ENCODE measurements at places on chromosomes 3 and 15.

- no peak for DNase-seq
These were observed 8.8 kb downstream of the RPL39L start for GRCh38 chr3:187130346-187131066.

DNA sequence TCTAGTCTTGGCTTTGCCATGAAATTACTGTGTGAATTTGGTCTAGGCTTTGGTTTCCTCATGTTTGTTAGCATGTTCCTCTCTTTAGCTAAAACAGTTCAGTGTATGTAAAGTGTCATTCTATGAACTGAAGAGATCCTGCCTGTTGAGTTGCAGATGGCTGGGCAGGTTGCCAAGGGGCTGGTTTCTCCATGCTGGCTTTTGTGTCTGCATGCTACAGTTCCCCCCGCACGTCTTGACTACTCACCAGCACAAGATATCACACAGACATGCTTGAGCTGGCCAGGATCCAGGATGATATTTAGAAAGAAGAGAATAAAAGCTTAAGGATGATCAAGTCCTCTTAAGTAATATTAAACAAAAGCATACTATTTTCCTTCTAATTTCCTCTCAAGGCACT is 90.2 kb downstream of the CERS3 start:
- DNase-seq = no peak

GRCh38 chr3:131361464-131362421 is 19.8 kb upstream of the NUDT16 start:
- peak; percentile 98 for DNase-seq

- no peak for DNase-seq
These were observed 39.2 kb upstream of the AGBL1 start for GRCh38 chr15:86040356-86041033.

- no peak for DNase-seq
These were observed 14.5 kb downstream of the EFCAB12 start for GRCh38 chr3:129413687-129414506.

- no peak for DNase-seq
These were observed 37.0 kb upstream of the CPOX start for GRCh38 chr3:98630416-98630815.

- DNase-seq = peak; percentile 28
These were observed 45.0 kb downstream of the IQSEC1 start for GRCh38 chr3:13028010-13028821.

GRCh38 chr3:129557548-129557894 is 14.5 kb downstream of the H1-8 start:
- no peak for DNase-seq

DNA sequence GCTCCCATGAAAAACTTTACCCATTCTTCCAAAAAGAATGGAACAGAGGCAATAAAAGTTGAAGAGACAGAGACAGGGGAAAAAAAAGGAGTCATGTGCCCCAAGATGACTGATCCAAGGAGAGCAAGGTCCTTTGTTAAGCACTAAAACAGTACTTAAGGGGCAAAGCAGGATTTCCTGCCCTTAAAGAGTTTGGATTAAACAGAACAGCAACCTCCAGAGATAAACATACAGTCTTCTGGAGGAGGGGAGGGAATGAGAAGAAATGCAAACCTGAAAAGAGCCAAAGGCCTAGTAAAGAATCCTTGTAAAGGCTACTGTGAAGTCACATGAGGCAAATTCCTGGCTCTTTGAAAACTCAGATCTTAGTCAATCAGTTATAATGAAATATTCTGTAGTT is 38.2 kb downstream of the SHQ1 start:
- DNase-seq = peak; percentile 14

DNA sequence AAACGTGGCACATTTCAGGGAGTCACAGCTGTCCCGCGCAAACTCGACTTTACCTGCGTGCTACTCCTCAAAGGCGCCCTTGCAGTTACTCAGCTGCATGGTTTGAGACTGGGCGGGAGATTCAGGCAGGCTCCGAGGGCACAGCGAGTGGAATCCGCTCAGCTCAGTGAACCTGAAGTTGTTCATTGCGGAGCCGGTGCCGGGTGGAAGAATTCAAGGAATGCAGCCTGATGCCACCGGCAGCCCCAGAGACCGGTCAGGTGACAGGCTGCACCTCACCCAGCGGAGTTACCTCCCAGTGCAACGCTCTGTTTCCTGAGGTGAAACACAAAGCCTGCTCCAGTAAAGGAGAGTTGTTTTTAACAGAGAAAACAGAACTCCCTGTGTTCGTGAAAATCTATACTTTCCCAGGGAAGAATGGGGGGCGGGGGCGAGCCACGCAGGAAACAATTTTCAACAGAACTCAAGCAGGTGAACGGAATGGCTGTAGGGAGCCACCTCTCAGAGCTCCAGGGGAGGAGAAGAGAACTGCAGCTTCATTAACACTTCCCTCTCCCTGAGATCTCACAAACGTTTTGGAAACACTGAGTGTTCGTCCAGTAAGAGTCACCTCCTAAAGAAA is 3.8 kb downstream of the VEPH1 start:
- peak; percentile 92 for DNase-seq

- DNase-seq = no peak
These were observed 417.0 kb upstream of the TPM1 start for GRCh38 chr15:62625429-62626033.

- no peak for DNase-seq
These were observed 563.0 kb downstream of the SI start for GRCh38 chr3:164515256-164515655.

- DNase-seq = no peak
These were observed 40.8 kb upstream of the LRTM1 start for GRCh38 chr3:54968546-54969172.

GRCh38 chr3:49454458-49454857 is 15.6 kb upstream of the DAG1 start:
- peak; percentile 87 for DNase-seq

DNA sequence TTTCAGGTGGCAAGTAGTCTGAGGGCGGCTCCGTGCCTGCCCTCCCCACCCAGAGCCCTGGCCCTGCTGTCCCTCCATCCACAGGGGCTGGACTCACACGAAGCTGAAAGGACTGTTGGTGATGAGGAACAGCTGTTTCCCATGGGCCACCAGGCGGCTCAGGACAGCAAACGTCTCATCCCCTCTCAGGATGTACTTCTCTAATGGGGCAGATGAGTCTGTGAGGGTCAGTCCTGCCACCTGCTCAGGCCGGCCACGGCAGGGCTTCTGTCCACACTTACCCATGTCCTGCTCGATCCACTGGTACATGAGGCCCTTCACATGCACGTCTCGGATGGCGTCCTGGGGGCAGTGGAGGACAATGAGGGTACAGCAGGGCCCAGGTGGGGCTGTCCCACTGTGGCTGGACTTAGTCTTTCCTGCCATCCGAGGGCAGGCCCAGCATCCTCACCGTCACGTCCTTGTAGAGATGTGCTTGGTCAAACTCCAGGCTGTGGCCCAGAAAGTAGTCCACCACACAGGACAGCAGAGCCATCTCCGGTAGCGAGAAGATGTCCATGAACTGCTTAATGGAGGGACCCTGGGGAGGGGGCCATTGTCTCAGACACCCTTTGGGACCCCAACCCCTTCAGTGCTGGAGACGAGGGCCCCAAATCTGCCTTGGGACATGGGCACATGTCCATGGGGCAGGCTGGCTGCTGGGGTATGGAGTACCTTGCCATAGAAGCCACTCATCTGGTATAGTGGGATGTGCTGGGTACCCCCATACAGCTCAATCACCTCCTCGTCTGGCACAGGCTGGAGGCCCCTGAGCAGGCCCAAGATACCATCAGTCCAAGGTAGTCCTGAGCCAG is 5.7 kb downstream of the NT5DC2 start:
- no peak for DNase-seq

GRCh38 chr3:151483961-151484520 is 23.2 kb upstream of the IGSF10 start:
- DNase-seq = peak; percentile 68

GRCh38 chr3:42693530-42693930 is 8.2 kb downstream of the KLHL40 start:
- DNase-seq = no peak

GRCh38 chr3:1355691-1356090 is 262.9 kb downstream of the CNTN6 start:
- no peak for DNase-seq

DNA sequence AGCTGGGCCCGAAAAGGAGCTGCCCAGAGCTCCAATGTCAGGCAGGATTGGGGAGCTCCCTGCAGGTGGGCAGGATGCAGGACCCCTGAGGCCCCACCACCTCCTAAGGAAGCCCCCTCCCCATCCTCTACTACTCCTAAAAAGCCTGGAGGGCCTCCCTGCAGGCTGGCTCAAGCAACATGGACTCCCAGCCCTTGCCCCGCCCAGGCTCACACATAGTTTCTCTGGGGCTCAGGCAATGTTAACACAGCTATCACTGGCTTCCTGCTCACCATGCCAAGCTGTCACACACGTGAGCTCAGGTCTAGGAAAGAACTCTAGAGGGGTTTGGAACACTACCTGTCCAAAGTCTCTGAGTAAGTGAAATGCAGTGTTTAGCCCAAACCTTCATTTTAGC is 65.4 kb upstream of the ZNF148 start:
- DNase-seq = no peak

GRCh38 chr3:71636482-71636881 is 53.0 kb upstream of the FOXP1 start:
- no peak for DNase-seq

GRCh38 chr3:43106293-43106628 is 382 bp upstream of the POMGNT2 start:
- no peak for DNase-seq

DNA sequence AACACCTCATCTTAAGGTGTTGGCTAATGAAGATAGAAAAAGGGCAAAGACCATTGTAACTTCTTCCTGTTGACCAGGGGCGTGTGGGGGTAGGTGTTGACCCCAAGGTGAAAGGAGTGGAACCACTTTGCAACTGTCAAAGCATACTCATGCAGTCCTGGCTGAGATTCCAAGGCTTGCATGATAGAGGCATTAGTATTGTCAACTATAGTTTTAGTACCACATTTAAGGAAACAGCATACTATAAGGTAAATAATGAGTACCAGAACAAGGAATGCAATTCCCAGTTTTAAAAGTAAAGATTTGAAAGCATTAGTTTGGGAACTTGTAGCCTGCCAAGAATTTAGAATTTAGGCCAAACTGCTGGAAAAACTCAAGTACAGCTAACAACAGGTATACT is 27.8 kb upstream of the ADGRG7 start:
- no peak for DNase-seq

DNA sequence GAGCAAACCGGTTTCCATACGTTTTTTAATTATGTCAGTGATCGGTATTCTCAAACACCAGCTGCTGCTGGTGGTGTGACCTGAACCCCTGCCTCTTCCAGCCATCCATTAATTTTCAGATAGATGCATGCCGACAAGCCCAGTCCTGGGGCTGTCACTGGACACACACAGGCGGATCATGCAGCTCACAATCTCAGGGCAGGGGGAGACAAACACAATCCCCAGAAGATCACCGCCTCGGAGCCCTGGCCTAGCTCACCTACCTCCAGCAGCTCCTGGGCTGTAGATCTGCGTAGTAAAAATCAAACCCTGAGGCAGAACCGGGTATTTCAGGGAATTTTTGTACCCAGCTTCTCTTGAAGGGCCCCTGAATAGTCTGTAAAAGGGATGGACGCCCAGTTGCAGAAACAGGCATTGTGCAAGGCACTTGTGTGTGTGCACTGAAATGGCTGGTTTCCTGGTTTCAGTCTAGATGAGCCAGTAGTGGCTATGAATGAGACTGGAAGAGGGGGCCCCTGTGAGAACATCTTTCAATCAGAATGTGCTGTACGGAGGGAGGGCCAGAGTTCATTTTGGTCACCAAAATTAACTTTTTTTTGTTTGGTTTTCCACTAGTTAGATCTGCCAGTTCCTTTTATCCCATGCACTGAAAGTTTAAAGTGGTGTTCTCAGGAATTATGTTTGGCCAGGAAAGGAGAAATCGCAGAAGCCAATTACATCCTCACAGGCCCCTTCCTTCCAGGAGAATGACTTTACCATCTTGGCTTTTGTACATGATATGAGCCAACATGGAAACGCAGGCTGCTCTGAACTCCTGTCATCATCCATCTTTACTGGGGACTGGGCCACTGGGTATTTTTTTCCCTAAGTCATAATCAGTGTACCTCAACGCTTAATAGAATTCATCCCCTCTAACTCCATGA is 55.0 kb upstream of the RPL32 start:
- DNase-seq = peak; percentile 44

DNA sequence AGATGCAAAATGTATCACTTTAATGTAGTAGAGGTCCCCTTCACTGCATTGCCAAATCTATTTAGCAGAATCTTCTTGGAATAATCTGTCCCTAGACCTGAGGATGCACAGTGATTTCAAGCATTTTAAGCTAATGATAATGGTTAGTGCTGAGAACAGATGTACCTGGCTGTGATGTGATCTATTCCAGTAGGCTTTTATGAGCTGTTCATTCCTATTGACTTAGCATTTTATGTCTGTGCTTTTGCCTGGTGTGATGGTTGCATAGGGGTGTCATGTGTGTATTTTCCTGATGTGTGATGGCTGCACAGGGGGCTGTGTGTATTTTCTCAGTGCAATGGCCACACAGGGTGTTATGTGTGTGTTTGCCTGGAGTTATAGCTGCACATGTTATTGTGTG is 272.9 kb downstream of the TIGIT start:
- no peak for DNase-seq

DNA sequence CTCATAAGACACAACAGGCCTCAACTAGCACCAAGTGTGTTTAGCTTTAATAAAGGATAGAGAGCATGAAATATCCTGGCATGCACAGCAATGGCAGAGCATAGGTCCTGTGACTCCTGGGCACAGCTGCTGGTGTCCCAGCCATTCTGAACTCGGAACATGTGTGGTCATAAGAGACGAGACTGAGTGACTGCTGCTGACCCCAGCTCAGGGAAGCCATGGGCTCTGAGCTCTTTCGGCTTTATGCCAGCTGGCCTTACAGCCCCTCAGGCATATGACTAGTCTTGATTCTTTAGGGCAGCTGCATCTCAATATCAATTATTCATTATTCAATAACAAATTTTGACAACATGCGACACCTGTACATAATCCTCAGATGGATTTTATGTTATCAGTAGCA is 62.4 kb upstream of the TOPAZ1 start:
- DNase-seq = no peak

GRCh38 chr15:96720251-96720650 is 389.8 kb downstream of the NR2F2 start:
- DNase-seq = no peak

GRCh38 chr3:39592311-39593050 is 125.0 kb downstream of the MOBP start:
- no peak for DNase-seq

DNA sequence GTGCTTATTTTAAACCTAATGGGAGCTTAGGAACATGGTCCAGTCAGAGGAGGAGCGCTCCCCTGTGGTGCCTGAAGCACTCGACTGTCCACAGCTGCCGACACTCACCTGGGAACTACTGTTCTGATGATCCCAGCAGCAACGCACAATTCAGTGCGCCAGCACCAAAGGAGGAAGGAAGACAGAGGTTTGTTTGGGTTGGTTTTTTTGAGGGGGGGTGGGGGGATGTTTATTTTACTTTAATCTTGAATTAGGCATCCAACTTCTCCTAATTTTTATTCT is 48.8 kb upstream of the VGLL4 start:
- no peak for DNase-seq

- no peak for DNase-seq
These were observed 8.2 kb upstream of the CCR9 start for GRCh38 chr3:45878124-45878523.

- DNase-seq = no peak
These were observed 221.7 kb upstream of the TLE3 start for GRCh38 chr15:70319466-70319865.

GRCh38 chr3:181252631-181253030 is 263.1 kb upstream of the DNAJC19 start:
- DNase-seq = peak; percentile 8

GRCh38 chr3:163946785-163947184 is 1131.5 kb downstream of the SI start:
- DNase-seq = no peak

GRCh38 chr3:44337248-44337785 is 1.2 kb upstream of the TCAIM start:
- DNase-seq = no peak

- DNase-seq = no peak
These were observed 217.2 kb upstream of the CGNL1 start for GRCh38 chr15:57158997-57159668.
